ENCODE measurements at places on chromosomes 4 and X.
A peak's percentile ranks its signal among the peaks of the same experiment; 100 is the strongest.

DNA sequence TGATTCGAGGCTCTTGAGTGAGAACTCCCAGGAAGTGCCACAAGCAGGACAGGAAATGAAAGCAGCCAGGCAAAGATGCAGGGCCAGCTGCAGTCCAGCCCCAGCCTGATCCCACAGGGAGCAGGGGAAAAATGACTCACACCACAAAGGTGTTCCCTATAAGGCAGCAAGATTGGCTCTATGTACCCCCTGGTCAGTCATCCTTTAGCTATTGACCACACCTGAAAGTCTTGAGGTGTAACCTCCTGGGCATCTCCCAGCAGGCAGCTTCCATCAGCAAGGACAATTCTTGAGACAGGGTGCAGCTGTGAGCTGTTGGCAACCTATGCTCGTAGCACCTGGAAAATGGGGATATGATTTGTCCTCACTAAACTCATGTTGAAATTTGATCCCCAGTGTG lies 27.9 kb upstream of the EXOC1L start:
- no peak for DNase-seq

DNA sequence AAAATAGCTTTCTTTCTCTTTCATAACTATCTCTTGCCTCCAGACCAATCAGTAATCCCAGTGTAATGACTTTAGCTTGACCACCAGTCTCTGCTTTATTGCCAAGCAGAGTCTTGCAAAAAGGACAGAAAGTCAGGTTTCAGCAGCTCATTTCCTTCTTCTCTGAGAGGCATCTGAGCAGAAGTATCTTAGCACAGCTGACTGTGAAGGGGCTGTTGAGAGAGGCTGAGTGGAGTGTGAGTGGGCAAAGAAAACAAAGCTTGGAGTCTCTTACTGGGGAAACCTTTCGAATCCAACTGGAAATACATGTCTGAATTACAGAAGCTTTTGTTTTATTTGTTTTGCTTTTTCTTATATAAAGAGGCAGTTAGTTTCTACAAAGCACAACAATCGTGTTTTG lies 170.3 kb upstream of the IGFBP7 start:
- DNase-seq = no peak

- no peak for DNase-seq
These were observed 9.4 kb upstream of the RHOH start for GRCh38 chr4:40187386-40187906.

- DNase-seq = no peak
These were observed 907.1 kb downstream of the RPA4 start for GRCh38 chrX:97790850-97791249.

DNA sequence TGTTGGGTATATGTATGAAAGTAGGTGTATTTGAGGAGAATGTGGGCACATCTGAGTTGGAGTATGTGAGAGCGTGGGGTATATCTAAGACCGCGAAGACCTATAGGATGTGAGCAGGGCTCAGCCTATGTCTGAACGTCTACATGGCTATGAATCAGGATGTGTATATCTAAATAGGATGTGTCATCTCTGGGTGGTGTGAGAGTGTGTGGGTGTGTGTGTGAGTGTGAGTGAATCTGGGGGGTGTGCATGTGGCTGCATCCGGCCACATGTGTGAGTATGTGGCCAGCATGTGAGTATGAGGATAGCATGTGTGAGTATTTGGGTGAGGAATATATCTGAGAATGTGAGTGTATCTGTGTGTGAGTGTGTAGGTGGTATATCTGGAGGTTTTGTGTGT lies 7.7 kb downstream of the GPR173 start:
- no peak for DNase-seq

DNA sequence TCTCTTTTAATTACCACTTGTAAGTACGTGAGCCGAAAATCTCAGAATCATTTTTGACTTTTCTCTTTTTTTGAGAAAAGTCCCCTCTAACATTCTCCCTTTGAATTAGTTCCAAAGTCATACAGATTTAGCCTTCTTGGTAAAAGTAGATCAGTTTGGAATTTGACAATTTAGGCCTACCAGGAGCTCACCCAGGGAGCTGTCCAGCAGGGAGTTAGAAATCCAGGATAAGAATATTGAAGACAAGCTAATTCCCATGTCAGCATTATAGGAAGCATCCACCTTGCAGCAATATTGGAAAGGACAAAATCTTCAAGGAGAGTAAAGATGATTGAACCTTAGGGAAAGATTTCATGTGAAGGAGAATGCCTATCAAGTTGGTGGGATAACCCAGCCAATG lies 352.2 kb upstream of the CPEB2 start:
- no peak for DNase-seq

DNA sequence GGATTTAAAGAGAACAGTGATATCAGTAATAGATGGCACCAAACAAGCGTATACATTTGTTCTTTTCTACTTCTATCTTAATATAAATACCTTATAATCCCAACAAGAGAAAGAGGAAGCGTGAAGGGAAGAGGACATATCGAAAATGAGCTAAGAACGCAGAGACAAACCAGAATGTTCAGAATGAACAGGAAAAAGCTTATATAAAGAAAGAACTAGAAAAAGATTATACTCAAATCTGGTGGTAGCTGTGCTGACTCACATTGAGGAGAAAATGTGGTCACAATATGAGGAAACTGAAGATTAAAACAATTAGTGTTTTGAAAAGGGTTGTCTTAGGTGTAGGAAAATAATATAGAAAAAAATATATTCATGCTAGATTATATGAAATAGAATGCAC lies 2.0 kb upstream of the GPR34 start:
- no peak for DNase-seq

GRCh38 chrX:44267116-44267515 lies 76.4 kb downstream of the EFHC2 start:
- DNase-seq = no peak

GRCh38 chrX:132957211-132958090 lies 978 bp downstream of the HS6ST2 start:
- DNase-seq = no peak

DNA sequence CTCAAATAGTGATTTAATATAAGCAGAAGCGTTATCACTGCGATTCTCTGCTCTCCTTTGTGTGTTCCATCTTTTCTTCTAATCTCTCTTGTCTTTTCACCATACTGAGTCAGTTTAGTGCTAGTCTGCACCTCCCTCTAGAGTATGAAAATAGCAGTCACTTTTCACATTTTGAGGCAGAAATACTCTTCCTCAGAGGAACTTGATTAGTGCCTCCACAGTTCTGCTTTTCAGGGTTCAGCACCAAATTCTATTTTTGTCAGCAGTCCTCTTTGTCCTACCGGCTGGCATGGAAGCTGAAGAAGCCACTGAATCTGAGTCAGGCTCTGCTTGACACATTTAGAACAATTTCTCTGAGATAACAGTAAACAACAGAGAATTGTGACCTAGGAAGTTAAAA lies 49.7 kb upstream of the ANKRD17 start:
- peak; percentile 22 for DNase-seq

DNA sequence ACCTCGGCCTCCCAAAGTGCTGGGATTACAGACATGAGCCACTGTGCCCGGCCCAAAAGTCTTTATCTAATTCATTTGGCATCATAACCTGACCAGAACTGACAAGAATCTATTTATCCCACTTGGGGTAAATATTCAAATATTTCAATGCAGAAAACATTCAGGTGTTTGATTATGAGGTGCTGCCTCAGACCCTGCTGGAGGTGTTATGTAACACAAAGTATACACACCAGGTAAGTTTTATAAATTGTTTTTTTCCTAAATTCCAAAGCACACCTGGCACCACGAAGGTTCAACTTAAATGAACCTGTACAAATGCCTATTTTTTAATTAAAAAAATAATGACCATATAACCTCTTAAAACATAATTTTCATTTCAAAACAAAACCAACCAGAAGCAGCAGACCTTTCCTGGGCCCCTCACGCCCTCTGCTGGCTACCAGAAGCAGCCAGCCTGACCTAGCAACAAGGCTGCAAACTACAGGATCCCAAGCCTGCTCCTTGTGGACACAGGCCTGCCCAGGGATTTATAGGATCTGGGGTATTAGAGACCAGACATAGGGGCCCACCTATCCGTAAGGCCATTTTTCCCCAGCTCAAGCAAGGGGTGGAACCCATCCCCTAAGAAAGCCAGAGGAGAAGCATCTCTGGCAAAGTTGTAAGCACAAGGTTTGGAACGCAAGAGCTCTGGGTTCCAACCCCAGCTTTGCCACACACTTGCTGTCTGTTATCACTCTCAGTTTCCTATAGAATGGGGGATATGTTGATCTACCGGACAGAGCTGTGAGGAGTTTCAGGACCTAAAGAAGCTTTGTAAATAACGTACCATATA lies 11.7 kb downstream of the OTUD5 start:
- DNase-seq = peak; percentile 62

- DNase-seq = no peak
These were observed 23.4 kb upstream of the ZNF518B start for GRCh38 chr4:10480616-10481015.

- DNase-seq = no peak
These were observed 47.1 kb upstream of the HPGDS start for GRCh38 chr4:94389595-94390267.

DNA sequence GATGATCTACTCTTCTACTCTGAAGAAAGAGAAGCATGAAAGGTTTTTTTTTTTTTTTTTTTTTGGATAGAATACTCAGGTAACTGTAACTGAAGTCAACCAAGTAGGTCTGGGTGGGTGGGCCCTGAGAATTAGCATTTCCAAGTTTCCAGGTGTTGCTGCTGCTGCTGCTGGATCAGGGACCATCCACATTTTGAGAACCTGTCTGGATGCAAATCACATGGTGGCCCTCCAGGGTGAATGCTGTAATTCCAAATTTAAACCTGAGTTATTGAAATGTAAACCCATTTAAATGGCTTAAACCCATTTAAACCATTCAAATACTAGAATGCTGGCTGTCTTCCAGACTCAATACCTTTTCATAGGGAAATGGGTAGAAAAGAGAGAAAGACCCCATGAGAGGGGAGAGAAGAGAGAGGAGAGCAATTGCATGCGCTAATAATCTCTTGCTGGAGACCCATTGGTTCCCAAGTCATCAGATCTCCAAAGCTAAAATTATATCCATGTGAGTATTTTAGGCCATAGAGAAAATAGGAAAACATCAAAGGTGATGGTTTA lies 17.6 kb downstream of the SUPT20HL1 start:
- no peak for DNase-seq

DNA sequence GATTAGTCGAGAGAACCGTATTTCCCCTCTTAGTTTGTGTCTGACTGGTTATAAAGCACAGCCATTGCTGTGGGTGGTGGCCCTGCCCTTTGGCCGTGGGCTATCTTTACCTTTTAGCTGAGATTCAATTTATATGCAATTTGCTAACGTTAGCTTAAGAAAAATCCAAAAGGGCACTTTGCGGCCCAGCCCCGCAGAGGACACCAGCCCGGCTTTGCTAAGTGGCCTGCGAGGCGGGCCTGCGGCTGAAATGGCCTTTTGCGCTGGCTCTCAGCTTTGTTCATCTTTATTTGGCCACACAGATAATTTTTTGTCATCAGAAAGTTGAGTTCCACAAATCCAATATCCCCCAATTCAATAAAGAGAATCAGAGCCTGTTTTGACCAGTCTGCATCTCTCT lies 48.3 kb downstream of the CPZ start:
- DNase-seq = no peak

- DNase-seq = no peak
These were observed 20.0 kb upstream of the AADAT start for GRCh38 chr4:170109586-170110284.

DNA sequence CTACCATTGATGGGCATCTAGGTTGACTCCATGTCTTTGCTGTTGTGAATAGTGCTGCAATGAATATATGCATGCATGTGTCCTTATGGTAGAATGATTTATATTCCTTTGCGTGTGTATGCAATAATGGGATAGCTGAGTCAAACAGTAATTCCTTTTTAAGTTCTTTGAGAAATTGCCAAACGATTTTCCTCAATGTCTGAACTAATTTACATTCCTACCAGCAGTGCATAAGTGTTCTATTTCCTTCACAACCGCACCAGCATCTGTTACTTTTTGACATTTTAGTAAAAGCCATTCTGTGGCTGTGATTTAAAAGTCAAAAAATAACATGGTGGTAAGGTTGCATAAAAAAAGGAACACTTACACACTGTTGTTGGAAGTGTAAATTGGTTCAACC lies 103.1 kb upstream of the FAM47B start:
- DNase-seq = no peak

DNA sequence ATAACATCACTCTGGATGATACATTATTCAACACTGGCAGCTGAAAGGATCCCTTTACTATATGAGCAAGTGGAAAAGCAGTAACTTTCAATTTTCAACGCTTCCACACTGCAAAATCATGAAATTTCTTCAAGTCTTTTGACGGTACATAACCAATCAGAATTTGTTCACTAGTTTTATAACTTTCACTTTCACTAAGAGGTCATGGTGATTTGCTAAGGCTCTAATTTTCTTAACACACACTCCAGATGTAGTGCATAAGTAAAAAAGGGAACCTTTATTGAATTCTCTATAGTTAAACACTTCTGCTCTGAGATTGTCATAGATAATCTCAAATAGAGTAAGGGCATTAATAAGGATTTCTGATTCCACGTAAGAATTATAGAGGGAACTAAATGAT lies 4.1 kb downstream of the ARMCX2 start:
- DNase-seq = no peak

DNA sequence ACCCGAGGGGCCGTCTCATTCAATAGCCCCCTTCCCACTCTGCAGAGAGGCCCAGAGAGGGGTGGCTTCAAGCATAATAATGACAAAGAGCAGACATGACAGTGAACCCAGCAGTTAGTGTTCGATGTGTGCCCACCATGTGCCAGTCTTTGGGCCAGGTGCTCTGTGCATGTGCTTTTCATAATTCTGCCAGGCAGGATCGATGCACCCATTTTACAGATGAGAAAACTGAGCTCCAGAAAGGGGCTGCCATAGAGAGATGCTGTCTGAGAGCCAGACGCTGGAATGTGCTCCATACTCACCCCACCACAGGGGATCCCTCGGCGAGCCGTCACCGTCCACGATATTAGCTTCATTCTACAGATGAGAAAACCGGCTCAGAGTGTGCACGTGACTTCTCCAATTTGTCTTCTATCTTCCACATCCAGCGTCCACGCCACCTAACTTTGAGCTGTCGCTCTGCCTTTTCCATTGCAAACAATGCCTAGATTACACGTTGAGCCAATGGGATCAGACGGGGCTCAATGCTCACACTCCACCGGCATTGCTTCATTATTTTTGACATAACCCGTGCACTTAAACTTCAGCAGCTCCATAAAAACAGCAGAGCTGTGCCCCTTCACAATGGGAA lies 8.2 kb downstream of the ADRA2C start:
- no peak for DNase-seq

GRCh38 chr4:98793658-98794057 lies 135.2 kb upstream of the TSPAN5 start:
- no peak for DNase-seq

DNA sequence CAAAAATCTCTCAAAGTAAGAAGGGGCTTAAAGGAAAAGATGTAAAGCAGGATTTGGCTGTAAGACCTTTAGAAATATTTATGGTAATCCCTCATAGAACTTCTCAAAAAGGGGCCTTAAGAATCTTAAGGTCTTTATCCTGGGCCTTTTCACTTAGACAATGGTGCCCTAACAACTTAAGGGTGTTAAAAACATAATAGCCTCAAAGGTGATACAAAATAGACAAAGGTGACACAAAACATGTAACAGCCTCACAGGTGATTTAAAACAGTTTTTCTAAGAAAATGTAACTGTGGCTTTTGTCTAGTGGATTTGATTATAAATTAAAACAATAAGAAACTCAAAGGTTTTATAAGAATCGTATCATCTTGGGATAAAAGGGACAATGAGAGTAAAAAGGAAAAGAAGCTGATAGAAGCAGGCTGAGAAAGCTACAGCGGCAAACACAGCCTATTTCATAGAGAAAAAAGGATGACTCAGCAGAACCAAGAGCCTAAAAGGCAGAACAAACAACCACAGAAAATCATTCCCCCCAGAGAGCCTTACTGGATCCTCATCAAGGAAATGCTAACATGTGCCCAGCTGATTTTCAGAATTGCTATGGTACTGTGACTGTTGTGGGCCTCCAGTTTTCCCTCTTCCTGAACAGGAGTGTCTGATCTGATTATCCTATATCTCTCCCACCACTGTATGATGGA lies 164.3 kb downstream of the STPG2 start:
- no peak for DNase-seq
